ENCODE measurements at places on chromosomes 3 and 15. TPM values are rescaled to one million over a fixed set of nuclear protein-coding genes. Genes with fewer than 3 reads are reported as not detected.

- peaks cover 39% of the 10 kb centered on the region for H3K4me1 ChIP-seq
- peaks cover 9% of the 10 kb centered on the region for H3K36me3 ChIP-seq
- H3K27ac ChIP-seq: peak overlapping the region; percentile 4
- no peak overlapping the region for H3K4me3 ChIP-seq
These were observed 14.3 kb downstream of the ARL8B start for GRCh38 chr3:5136211-5136918.

DNA sequence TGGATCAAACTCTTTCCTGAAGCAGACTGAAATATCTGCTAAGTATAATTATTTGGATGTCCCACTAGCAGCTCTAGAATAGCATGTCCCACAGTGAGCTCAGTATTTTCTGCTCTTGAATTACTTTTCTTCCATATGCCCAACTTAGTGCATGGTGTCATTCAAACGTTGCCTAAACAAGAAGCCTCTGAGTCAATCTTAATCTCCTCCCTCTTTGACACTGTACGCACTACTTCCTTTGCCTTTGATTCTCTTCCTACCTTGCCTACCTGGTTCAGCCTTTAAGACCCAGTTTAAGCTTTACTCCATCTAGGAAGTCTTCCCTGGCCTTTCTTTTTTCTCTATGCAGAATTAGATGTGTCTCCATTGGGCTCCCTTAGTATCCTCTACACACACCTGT, 54.5 kb downstream of the SEC22A start:
- no peaks in the 10 kb centered on the region for H3K27me3 ChIP-seq
- peaks cover 18% of the 10 kb centered on the region for H3K36me3 ChIP-seq
- no peak for DNase-seq
- no peak overlapping the region for H3K27ac ChIP-seq
- no peak overlapping the region for H3K4me3 ChIP-seq

DNA sequence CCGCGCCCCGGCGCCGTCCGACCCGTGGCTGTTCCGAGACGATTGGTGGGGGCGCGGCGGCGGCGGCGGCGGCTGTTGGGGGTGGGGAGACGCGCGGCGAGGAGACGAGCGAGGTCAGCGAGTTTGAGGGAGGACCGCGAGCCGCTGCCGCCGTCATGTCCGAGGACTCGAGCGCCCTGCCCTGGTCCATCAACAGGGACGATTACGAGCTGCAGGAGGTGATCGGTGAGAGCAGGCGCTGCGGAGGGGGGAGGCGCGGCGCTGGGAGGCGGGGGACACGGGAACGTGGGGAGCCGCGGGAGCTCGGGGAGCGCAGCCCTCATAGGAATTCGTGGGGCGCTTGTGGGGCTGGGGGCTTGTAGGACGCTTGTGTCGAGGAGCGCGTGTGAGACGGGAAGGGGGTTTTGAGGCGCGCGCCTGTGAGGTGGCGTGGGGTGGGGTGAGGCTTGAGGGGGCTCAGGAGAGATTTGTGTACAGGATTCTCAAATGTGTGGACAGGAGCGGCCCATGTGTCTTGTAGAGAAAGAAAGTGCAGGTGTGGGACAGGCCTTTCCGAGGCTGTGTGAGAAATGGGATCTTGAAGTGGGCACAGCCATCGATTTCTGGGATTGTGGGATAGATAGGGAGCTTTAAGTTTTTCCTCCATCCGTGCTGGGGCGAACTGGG, 518 bp downstream of the OXSR1 start:
- H3K4me1 ChIP-seq: peaks cover 43% of the 10 kb centered on the region
- H3K4me3 ChIP-seq: peak overlapping the region; percentile 98

- peak overlapping the region; percentile 98 for H3K4me3 ChIP-seq
- H3K36me3 ChIP-seq: peaks cover 7% of the 10 kb centered on the region
These were observed 390 bp downstream of the STARD5 start for GRCh38 chr15:81323559-81323943.

TMEM212 gene
- total RNA-seq: not detected
